Osteocyte (in vitro differentiated cells): ENCODE measurements at places on chromosomes 12 and 14.

DNA sequence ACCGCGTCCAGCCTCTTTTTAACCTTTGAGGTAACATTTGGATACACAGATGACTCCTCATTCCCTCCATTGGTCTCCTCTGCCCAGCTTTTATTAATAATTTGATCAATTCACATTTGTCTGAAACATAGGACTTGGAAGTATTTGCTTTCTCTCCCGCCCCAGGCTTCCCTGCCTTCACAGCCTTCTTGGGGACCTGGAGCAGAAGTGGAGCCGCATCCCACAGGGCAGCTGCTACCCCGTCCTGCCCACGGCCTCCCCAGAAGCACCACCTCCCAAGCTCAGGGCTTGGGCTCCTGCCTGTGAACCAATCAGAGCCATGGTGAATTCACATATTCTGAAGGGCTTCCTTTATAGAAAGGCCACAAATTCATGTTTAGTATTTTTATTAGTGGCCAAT is 97.6 kb downstream of the PIWIL1 start:
- no peak for DNase-seq

- peak; percentile 57 for DNase-seq
Observed at GRCh38 chr12:5708371-5708770, 236.7 kb downstream of the ANO2 start.

DNA sequence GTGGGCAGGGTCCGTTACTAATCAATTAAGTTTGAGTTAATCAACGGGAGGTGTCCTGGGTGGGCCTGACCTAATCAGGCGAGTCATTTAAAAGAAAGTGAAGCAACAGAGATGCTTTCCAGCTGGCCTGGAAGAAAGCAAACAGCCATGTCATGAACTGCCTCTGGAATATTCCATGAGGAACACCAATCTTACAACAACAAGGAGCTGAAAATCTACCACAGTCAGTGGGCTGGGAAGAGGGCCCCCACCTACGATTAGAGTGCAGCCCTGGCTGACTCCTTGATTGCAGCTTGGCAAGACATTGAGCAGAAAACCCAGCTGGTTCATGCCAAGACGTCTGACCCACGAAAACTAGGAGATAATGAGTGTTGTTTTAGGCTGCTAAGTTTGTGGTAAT is 56.2 kb downstream of the SSPN start:
- no peak for DNase-seq

DNA sequence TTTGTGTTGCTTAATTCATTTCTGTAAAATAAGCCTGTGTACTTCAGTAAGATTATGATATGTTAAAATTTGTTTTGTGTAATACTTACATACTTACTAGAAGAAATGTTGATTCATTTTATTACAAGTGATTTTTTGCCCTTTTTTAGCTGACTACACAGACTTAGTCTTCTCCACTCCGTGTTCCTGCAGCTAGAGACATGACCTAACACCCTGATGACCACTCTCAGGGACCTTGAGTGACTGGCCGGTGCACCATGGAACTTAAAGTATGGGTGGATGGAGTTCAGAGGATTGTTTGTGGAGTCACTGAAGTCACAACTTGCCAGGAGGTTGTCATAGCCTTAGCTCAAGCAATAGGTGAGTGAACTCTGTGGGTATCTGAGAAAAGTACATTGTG is 69.8 kb downstream of the BHLHE41 start:
- DNase-seq, result no peak

- no peak for DNase-seq
Observed at GRCh38 chr12:94832780-94833681, 170.5 kb downstream of the NDUFA12 start.

GRCh38 chr12:9856151-9856550 is 13.0 kb downstream of the CLEC2B start:
- no peak for DNase-seq
